ENCODE measurements at places on chromosomes 5 and 9.

- no peak for DNase-seq
Observed at GRCh38 chr9:89706731-89707191, 101.9 kb downstream of the GADD45G start.

DNA sequence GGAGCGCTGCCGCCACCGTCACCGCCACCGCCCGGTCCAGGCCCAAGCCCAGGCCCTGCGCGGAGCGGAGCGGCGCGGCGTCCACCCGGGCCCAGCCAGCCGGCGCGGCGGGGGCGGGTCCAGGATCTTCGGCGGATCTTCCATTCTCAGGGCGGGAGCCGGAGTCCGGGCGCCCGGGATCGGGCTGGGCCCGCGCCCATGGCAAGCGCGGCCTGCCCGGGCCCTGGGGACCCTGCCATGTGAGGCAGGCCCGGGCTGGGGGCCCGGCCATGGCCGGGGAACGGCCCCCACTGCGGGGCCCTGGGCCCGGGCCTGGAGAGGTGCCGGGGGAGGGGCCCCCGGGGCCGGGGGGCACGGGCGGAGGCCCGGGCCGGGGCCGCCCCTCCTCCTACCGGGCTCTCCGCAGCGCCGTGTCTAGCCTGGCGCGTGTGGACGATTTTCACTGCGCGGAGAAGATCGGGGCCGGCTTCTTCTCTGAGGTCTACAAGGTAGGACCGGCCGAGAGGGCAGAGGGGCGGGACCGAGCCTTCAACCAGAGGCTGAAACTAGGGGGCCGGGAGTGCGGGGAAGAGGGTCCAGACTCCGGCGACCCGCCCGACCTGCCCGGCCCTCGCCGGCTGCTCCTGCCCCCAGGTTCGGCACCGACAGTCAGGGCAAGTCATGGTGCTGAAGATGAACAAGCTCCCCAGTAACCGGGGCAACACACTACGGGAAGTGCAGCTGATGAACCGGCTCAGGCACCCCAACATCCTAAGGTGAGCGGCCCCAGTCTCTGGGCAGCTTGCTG, 482 bp downstream of the TESK1 start:
- DNase-seq: peak; percentile 9

GRCh38 chr9:134631881-134632280, 9.7 kb upstream of the COL5A1 start:
- DNase-seq: no peak

- no peak for DNase-seq
Observed at GRCh38 chr5:1156033-1156753, 44.3 kb upstream of the SLC12A7 start.

- no peak for DNase-seq
Observed at GRCh38 chr5:33964132-33964700, 20.3 kb downstream of the SLC45A2 start.

DNA sequence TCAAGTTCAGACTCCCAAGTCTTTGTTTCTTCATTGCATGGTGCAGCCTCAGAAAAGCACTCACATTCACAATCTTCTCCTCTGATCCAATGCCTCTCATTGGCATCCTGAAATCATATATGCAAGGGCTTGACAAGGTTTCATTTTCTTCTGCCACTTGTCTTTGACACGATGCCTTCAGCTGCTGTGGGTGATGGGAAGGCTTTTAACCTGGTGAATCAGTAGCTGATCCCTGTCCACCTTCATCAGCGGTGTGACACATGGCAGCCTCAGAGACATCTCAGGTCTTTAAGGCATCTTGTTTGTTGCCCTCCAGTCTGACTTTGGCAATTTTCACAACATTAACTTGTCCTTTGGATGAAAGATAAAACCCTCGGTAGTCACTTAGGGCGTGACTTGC, 147.2 kb downstream of the PRELID2 start:
- DNase-seq: no peak

GRCh38 chr9:1366276-1366675, 316.1 kb downstream of the DMRT2 start:
- no peak for DNase-seq

- no peak for DNase-seq
Observed at GRCh38 chr9:95434116-95435073, 82.4 kb downstream of the PTCH1 start.

GRCh38 chr5:40124367-40124766, 555.3 kb upstream of the PTGER4 start:
- DNase-seq: no peak

GRCh38 chr9:115522912-115523311, 405.0 kb upstream of the TNC start:
- no peak for DNase-seq

- peak; percentile 77 for DNase-seq
Observed at GRCh38 chr5:33890131-33891032, 1.4 kb downstream of the ADAMTS12 start.

DNA sequence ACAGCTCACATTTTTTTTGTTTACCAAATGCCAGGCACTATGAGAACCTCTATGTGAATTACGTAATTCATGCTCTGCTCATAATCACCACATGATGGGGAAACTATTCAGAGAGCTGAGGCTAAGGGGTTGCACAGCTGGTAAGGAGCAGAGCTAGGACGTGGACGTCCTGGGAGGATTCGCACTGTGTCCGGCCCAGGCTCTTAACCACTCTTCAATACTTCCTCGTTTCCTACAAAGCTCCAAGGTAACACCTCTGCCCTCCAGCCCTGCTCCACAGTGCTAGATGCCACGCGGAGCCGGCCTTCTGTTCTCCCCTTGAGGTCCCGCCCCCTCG, 8.7 kb downstream of the PHF19 start:
- DNase-seq: no peak

GRCh38 chr9:72912476-72913381, 40.1 kb downstream of the ALDH1A1 start:
- DNase-seq: no peak

All from HTR-8/SVneo (cell line).